ENCODE measurements at places on chromosomes 1 and 21. TPM values are rescaled to one million over a fixed set of nuclear protein-coding genes. Genes with fewer than 3 reads are reported as not detected.

The SDC3 gene
- 7.3 TPM for total RNA-seq

The TMPRSS15 gene
- not detected for total RNA-seq

The SPRR3 gene
- 324 TPM for total RNA-seq

The HNRNPCL4 gene
- total RNA-seq = not detected

The PLEKHA6 gene
- 10.2 TPM for total RNA-seq

The INPP5B gene
- 7.8 TPM for total RNA-seq

The FMO2 gene
- total RNA-seq = not detected

The KRTAP10-11 gene
- not detected for total RNA-seq

The AMY1A gene
- total RNA-seq = not detected

The NAV1 gene
- total RNA-seq = 17.7 TPM

The CHD5 gene
- not detected for total RNA-seq

The GBP6 gene
- total RNA-seq = 75.2 TPM

The THEM5 gene
- 0.99 TPM for total RNA-seq

The MROH7 gene
- not detected for total RNA-seq

The CLCA4 gene
- 6.5 TPM for total RNA-seq

The C1orf141 gene
- total RNA-seq = not detected

The DCST1 gene
- not detected for total RNA-seq

The PARS2 gene
- 5.5 TPM for total RNA-seq

The NBPF20 gene
- 2.1 TPM for total RNA-seq

The CHODL gene
- total RNA-seq = 0.28 TPM

The E2F2 gene
- total RNA-seq = 2.1 TPM

The TM2D1 gene
- 49.6 TPM for total RNA-seq

The CELA3B gene
- total RNA-seq = not detected

The LCE2A gene
- total RNA-seq = not detected

The HAX1 gene
- 114 TPM for total RNA-seq

The CLEC20A gene
- total RNA-seq = 0.28 TPM

The MYOG gene
- not detected for total RNA-seq

The ESPN gene
- total RNA-seq = 13.7 TPM

The CSF1 gene
- 4.9 TPM for total RNA-seq

The ERICH3 gene
- not detected for total RNA-seq

The SPRR1A gene
- total RNA-seq = 172 TPM

The SMCP gene
- total RNA-seq = not detected

The PLA2G2C gene
- total RNA-seq = not detected

The HAPLN2 gene
- not detected for total RNA-seq

The TOMM40L gene
- 11.2 TPM for total RNA-seq

The CLDN14 gene
- not detected for total RNA-seq
